ENCODE measurements at places on chromosomes 5 and 9.

DNA sequence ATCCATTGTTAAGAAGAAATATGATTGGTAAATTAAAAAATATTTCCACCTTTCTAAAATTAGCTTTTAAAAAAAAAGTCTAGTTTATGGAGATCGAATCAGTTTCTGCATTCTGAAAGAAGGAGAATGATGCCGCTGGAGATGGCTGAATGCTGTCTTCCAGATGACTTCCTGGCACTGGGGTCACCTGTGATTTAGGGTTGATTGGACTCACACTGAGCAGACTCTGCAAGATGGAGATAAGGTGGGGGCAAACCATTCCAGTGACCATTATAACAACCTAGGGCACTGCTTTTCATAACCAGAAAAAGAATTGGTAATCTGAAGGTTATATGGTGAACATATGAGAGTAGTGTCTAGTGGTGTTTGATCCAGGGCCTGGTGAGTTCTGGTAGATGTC, 40.8 kb downstream of the RHOBTB3 start:
- DNase-seq: no peak

DNA sequence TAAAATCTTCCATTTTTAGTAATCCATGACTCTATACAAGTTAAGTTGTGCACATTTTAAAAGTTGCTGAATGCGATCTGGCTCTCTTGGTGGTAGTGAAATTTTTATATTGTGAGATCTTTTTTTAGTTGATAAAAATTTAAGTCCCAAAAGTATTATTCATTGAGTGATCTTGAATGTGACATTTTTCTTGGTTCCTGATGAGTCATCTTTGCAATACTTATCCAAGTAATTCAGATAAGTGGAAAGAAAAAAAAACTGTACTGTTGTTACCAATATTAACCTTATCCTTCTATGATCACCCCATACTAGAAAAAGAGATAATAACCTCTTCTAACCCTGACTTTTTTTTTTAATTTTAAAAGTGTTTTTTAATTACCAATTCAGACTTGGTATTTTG, 601.3 kb downstream of the PSAT1 start:
- no peak for DNase-seq

GRCh38 chr9:89972535-89972934, 367.7 kb downstream of the GADD45G start:
- no peak for DNase-seq

DNA sequence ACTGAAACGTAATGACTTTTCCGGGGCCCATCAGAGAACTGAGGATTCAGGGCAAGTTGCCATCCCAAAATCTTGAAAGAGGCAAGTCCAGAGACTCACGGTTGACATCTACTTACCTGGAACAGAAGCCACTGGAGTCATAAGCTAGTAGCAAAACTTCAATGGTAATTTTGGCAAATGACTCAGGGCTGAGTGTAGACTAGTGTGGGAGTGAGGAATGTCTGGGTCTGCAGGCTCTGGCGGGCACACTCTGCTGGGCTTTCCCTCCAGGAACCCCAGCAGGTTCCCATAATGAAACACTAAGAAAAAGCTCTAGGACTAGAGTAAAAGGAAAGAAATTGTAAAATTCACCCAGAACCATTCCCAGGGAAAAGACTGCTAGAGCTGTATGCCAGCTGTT, 122.9 kb upstream of the NFIL3 start:
- DNase-seq: no peak

DNA sequence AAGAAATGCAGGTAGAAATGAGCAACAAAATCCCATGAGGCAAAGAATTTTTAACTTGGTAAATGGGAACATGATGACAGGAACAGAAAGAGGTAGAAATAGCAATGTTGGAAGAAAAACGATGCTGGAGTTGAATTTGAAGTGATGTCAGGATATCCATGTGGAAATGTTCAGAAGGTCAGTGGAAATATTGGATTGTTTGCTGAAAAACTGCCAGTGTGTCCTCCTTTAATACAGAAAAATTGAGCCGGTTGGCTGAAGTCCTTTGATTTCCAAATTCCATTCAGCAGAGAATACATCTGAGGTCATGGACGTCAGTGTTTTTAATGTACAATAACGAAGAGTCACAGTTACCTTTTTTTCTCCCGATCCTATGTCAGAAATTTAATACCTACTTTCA, 110.0 kb upstream of the DMAC1 start:
- no peak for DNase-seq

All from ELF-1 (cell line).